ENCODE measurements at places on chromosomes 3 and 15.
A peak's percentile ranks its signal among the peaks of the same experiment; 100 is the strongest.

DNA sequence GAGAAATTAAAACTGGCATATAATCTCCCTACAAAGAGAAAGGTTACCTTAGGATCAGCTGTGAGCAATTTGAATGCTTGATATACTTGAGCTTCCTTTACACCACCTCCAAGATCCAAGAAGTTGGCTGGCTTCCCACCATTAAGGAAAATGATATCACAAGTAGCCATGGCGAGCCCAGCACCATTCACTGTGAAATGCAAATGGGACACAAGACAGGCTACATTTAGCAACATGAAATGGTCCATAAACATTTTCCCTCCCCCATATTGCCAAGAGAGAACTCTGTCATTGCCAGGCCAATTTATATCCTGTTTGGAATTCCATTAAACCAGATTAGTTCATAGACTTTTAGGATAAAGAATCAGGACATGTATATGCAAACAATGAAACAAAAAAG is 158.7 kb downstream of the SUCLG2 start:
- DNase-seq, result no peak

DNA sequence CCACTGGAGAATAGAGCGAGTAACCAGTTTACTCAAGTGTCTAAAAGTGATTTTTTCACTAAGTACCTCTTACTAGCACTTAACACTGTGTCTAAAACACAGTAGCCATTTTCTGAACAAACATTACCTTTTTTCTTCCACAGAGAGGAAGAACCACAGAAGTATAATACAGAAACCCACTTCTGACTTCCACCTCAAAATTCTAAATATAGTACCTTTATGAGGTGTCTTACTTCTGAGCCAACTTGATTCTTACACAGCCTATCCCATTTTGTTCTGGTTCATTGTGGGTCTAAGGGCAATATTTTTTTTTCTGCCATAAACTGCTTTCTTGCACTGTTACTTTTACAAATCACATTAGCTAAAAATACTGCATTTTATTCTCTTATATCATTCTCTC is 821.0 kb downstream of the FHIT start:
- no peak for DNase-seq

DNA sequence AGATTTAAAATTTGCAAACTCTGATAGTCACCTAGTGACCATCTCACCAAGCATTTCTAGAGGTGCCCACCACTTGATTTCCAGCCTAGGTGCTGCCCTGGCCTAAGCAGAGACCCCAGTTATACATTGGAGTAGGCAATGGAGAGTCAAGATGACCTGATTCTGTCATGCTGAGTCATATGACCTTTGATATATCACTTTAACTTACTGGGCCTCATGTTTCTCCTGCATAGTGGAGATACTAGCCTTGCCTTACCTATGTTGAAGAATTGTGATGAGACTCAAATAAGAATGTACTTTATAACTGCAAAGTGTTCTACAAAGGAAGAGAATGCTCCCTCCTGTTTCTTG is 75.5 kb upstream of the XCR1 start:
- no peak for DNase-seq

- DNase-seq, result peak; percentile 22
These were observed 56.6 kb upstream of the POMGNT2 start for GRCh38 chr3:43162230-43163084.

DNA sequence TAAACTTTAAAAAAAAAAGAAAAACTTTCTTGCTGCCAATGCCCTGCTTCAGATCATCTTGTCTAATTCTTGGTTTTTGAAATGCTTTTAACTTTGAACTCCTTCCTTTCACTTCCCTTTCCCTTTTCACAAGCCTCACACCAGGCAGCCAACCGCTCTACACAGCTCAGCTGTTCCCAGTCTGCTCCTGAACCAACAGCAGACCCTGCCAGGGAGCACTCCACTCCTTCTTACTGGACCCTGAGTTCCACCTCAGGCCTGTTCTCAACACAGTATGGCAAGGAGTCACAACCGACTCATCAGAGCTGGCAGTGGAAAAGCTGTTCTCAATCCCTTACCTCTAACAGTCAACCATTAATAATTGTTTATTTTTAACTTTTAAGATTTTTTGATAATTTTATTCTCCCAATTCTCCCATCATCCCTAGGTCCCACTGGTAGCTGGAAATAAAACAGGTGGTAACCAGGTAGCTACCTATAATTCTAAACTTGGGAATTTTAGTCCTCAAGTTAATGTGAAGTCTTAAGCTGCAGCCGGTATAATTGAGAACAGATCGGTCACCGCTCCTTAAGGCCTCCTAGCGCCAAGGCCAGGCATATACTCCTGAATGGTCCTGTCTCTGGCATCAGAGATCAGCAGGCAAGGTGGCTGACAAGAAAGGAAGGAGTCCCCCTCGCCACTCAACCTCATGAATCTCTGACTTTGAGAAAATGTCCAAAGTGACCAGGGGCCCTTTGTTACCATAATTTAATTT is 43.9 kb downstream of the BOC start:
- DNase-seq, result no peak

- peak; percentile 10 for DNase-seq
These were observed 28.4 kb upstream of the TPRG1 start for GRCh38 chr3:189143321-189143720.

DNA sequence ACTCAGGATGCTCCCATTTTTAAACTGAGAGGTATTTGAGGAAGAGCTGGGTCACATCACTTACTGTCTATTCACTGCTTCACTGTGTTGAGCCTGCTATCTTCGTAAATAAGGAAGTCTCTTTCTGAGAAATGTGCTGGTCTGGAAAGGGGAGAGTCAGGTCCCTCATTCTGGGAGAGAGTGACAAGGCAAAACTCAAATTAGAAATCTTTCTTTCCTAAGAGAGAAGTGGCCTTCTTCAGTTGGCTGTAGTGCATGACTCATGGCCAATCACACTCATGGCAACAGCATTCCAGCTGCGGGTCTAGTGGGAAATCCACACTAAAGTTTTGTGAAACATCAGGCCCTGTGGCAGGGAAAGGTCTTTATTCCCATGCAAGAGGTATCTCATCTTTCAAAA is 11.5 kb upstream of the TIMP4 start:
- DNase-seq, result no peak

DNA sequence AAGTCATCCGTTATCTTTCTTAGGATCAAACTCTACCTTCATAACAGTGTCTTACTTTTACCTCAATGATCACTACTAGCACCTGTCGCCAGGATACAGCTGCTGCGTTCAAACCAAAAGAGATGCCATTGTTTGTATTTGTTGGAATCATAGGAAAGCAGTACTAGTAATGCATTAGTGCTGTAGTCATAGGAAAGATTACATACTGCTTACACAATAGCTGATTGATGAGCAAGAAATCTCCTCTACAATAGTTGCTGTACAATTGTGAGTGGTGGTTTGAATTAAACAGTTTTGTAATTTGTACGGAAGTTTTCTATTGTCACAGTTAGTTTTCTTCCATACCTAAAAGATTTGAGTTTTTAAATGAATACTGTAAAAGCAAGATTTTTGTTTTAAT is 21.4 kb downstream of the ACAP2 start:
- no peak for DNase-seq

DNA sequence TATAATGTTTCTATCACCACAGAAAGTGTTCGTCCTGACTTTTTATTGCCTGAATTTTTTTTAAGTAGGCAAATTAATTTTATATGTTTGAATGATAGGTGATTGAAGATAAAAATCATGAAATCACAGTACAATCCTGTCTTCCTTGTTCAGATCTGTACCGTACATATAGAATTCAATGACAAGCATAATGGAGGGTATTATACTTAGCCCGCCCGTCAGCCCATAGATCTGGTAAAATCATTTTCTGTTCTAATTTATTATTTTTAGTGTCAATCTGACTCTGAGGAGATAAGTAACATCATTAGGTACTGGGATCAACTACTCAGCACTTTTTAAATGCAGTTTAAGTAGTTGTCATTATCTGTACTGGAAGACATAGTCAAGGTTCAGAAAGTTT is 269.9 kb downstream of the NR2F2 start:
- no peak for DNase-seq

DNA sequence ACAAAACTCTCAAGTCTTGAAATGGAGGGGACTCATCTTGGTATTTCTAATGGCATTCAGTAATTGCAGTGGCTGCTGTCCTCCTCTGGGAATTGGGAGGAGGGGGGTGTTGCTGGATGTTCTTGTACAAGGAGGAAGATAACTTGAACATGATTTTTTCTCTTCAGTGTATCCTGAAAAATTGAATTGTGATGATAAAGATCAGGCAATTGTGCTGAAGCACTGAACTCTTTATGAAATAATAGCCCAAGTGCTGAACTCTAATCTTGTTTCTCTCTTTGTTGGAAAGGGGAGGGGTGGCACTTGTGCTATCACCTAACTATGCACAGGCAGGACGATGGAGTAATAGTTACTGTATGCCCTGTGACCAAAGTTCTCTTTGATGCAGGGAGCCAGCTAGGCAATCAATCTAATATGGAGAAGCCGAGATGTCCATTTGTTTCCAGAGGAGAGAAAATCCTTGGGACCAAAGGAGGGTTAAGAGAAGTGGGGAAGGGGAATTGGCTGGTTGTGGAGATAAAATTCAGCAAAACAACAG is 68.1 kb upstream of the ATP2C1 start:
- DNase-seq, result no peak

GRCh38 chr3:17133632-17134545 is 249.1 kb downstream of the PLCL2 start:
- DNase-seq, result no peak

DNA sequence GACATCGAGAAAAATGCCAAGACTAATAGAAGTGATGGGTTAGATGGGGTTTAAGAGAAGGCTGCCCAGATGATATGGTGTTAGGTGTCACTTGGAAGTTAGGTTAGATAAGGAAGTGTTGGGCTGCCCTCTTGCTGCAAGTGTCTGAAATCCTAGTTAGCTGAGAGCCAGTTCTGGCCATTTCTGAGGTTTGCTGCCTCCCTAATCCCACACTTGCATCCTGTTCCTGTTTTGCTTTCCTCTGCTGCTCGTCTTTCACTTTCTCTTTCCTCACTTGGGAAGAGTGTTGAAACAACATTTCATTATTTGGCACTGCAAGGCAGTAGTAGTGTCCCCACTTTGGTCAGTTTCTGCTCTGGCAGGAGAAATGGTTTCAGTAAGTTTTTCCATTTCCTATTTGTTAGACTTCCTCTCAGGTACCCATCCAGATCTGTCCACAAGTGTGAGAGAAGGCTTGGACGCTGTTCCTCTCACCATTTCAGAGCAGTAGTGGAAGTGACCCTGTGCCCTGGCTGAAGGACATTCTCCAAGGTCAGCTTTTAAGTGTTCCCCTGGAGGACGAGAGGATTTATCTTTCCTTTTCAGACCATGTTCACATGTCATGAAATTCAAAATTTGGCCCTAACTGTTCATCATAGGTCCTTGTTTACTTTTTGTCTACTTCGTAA is 93.3 kb downstream of the ADAMTSL3 start:
- no peak for DNase-seq

DNA sequence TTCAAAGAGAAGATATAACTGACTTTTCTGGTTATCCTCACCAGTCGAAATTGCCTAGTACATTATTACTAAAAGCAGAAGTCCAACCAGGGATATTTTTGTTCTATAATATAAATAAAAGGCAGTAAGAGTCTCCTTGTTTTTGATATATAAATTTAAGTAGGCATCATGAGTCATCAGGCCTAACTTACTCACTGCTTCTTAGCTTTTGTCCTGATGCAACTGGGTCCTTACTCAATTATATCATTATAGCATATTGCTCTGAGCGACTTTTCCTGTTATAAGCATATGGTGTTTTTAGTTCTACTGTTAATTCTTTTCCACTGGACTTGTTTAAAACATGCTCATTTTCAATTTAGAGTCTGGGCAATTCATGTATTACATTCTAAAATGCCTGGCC is 910.1 kb downstream of the MCTP2 start:
- DNase-seq, result no peak

DNA sequence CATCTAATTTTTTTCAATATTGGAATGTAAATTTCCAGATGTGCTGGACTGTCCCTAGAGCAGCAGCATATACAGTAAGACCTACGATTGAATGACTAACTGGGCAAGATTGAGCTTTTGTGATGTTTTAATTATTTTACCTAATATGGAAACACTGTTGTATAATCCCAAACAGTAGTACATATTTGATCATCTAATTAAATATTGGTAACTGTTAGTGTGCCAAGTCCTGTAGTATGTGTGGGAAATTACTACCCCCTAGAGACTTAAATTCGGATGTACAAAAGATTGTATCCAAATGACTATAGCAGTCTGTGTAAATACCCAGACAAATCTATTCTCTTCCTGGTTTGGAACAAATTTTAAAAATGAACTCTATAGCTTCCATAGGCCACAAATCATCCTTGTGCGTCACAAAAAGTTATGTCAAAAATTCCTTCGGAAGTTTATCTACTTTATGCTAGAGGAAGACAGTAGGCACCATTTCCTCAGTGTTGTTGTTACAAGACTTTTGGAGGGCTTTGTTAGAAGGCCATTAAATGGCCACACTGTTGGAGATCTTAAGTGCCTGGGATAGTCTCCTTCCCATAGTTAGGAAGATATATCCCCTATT is 41.6 kb downstream of the NKIRAS1 start:
- no peak for DNase-seq

- DNase-seq, result no peak
These were observed 708 bp downstream of the ESYT3 start for GRCh38 chr3:138434875-138435772.

DNA sequence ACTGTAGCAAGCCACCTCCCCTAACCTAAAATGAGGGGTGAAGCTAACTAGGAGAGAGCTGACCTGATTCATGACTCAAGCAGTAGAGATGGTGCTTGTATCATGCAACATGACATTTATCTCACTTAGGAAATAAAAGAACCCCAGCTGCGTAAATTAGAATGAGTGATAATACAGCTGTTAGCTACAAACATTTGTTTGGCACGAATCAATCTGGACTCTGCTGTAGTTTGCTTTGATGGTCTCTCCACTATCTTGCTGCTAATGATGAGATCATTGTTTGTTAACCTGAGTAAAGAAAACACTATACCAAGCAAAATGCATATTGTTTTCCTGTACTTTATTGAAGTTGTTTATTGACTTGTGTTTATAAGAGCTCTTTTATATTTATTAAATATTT is 92.6 kb downstream of the ALDH1A2 start:
- no peak for DNase-seq

- DNase-seq, result no peak
These were observed 6.8 kb downstream of the PLSCR1 start for GRCh38 chr3:146537603-146538002.

DNA sequence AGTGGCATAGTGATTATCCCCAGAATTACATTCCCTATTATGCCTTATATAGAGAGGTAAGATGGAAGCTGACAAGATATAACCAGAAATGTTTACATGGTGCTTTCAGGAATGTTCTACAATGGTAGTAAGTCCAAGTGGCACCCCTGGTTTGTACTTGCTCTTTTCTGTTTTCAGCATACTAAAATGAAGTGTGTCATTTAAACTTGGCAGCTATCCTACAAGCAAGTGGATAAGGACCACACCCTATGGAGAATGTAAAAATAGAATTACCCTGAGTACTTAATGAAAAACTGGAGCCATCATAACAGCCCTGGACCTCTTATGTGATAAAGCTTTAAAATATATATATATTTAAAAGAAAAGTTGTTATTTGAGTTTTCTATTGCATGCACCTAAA is 1012.7 kb upstream of the CADM2 start:
- no peak for DNase-seq

All from non-pigmented ciliary epithelial cell (primary cell).